Skeletal muscle cell (primary cell): ENCODE measurements at places on chromosomes 2 and 18.

DNA sequence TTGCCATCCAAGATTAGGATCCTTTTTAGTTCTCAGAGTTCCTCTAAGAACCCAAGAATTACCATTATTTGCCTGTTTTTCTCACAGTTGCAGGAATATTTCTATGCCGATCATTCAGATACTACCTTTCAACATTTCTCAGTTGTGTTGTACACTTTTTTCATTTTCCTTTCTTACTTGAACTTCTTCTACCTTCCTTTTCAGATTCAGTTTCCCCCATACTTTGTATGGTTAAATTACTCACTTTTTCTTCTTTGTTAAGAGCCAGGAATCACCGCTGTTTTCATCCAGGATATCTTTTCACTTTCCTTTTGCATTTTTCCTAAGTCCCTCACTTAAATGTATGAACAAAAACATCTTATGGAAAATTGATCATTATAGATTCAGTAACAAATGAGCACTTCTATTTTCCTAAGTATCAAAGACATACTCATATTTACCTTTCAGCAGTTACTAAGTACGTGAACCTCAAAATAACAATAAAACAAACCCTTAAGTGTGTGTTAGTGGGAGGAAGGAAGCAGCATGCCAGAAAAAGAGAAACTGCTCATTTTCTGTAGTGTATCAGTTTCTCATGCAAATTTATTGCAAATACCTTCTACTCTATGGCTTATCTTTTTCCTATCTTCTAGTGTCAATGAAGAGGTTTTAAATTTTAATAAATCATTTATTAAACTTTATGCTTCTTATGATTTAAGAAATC is 64.3 kb upstream of the STAT1 start:
- no peak for DNase-seq

DNA sequence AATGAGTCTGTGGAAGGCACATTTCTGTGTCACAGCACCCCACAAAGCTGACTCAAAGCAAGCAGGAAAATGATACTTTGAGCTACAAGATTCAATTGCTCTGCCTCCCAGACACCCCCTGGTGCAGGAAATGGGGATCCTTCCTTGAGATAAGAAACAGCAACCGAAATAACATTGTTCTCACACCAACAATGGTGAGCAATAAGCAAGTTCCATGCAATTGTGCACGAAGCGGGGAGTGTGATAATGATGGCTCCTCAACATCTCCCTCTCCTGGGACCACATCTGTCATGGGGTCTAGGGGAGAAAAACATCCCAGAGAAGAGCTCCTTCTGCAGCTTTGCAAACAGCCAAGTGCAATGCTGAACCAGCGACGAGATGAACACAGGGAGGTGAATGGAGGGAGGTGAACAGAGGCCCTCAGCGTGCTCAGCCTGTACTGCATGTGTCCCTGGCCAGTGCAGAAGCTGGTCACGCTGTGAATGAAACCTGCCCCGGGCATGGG is 67.7 kb downstream of the PDCL3 start:
- DNase-seq = no peak

DNA sequence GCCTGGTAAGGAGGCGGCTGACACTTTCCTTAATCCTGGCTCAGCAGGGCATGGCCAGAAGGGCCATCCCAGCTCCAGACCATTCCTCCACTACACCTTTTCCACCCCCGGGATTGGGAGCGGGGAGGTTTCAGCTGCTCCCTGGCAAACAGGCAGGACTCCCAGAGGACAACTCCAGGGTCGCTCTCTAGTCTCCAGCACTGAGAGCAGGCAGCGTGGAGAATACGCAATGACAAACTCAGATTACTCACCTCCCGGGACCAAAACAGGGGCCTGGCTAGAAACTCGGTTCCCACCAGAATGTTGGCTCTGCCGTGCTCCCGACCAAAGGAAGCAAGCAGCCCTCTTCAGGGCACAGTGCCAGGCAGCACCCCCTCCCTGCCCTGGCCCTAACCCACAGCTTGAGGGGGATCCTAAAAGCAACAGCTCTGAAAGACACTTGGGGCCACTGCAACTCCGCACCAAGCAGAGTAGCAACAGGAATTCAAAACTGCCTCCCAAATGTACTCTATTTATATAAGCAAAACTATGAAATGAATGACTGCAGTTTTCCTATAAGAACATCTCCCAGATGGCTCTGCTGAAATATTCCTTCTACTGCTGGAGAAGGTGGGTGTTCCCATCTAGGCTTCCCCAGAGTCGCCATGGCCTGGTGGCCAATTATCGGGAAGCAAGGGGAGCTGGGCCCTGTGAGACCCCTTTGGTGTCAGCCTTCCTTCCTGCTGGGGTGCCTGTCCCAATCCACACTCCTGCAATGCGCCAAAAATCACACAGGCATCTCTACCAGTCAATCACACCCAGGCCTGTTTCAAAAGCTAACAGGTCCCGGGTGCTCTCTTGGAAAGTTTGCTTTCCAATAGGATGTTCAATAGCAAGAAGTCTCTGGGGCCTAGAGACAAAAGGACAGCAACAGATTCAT is 61.2 kb upstream of the POMC start:
- DNase-seq = no peak

DNA sequence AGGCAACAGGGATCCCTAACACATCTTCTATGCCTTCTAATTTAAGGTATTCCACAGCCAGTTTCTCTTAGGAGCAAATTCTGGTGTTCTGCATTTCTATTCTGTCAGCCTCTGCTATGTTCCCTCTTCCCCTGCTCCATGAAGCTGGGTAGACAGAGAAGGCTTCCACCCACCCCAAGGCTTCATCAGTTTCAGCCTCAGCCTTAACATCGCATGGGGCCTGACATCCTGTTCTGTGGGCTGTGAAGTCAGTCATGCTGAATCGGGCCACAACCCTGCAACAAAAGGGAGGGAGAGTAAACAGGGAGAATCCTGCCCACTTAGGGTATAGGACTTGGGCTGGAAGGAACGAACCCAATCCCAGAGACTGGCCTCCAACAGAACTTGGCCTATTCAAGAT is 70.6 kb upstream of the PPM1B start:
- DNase-seq = no peak

DNA sequence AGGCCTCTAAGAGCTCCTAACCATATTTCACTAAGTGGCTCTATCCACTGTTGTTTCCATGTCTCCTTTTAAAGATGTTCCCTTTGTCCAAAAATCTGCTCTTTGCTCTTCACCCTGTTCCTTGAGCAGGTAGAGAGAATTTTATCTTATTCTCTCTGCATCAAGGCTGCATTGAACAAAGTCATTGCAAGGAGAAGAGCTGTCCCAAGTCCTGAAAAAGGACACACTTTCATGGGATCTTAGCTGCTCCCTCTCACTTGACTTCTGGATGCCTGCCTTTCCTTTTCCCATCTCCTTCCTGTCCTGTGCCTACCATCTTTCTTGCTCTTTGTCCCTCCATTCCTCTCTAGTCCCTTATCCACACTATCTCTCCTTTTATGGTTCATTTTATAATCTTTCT is 235.2 kb upstream of the THSD7B start:
- no peak for DNase-seq

DNA sequence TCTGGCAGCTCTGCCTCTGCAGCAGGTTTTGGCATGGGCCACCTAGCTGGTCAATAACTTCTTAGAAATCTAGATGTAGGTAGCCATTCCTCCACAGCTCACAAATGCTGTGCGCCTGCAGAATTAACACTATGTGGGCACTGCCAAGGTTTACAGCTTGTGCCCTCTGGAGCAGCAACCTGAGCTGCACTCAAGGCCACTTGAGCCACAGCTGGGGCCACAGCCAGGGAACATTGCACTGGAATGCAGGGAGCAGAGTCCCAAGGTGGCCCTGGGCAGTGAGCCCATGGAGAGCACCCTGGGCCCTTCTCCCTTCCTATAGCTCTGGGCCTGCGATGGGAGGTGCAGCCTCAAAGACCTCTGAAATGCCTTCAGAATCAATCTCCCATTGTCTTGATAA is 365.3 kb downstream of the SATB2 start:
- DNase-seq = no peak

GRCh38 chr18:12703096-12703567 is 290 bp downstream of the PSMG2 start:
- DNase-seq = no peak

DNA sequence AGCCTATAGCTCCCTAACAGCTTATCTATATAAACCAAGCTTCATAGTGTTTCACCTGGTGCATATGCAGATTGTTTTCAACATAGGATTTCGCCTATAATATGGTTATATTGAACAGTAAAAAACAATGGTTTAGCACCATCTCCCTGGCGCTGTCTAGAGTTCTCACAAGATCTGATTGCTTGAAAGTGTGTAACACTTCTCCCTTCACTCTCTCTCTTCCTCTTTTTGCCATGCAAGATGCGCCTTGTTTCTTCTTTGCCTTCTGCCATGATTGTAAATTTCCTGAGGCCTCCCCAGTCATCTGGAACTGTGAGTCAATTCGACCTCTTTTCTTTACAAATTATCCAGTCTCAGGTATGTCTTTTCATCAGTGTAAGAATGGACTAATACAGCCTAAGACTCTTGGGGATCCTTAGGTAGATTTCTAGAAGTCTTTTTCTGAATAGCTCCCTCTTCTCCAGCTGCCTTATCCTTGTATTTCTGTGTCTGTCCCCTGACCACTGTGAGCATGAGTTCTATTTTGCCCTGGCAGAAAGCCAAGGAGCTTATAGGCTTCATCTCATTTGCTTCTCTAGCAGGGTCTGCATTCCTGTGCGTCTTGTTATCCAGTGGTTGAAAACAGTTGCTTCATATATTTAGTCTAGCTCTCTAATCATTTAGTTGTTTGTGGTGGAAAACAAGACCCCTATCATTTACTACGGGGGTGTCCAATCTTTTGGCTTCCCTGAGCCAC is 401.6 kb downstream of the GPD2 start:
- DNase-seq = no peak

GRCh38 chr2:238920053-238920452 is 72.2 kb downstream of the TWIST2 start:
- no peak for DNase-seq

GRCh38 chr18:22790545-22791309 is 142.4 kb upstream of the RBBP8 start:
- DNase-seq = no peak

DNA sequence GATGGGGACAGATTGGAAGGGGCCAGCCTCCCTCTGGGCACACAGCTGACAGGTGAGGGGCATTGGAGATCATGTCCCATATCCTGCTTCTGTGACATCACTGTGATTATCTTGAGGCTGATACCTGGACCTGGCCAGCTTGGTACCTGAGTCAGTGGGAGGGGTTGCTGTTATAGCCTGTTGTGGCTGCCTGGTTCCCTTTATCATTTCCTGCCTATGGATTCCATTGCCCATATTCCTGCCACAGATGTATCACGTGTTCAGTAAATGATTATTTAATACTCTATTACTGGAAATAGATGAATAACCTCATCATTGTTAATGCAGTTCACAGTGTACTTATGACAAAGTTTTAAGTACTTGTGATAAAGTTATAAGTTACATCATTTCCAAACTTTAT is 7.8 kb upstream of the SCYGR1 start:
- DNase-seq = no peak

DNA sequence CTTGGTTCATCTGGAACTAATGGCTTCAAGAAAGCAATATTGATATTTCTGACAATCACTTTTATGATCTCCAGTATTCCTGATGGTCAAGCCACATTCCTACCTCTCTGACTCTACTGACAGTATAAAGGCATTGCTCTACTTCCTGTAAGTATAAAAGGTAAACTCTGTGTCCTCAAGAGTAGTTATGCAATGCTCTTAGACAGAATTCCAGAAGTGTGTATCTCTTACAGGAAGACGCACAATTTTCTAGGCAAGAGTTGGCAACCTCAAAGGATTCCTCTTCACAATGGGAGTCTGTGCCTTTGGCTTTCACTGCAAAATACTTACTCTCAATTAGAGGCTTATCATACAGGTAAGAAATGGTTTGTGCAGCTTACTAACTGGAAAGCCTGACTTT is 100.1 kb downstream of the THADA start:
- peak; percentile 37 for DNase-seq

- no peak for DNase-seq
Measured at GRCh38 chr2:186696290-186696689, 2.4 kb downstream of the FAM171B start.
